ENCODE measurements at places on chromosomes 6 and 20.
A peak's percentile ranks its signal among the peaks of the same experiment; 100 is the strongest.

GRCh38 chr20:7358670-7359069 lies 581.6 kb downstream of the HAO1 start:
- DNase-seq: no peak

DNA sequence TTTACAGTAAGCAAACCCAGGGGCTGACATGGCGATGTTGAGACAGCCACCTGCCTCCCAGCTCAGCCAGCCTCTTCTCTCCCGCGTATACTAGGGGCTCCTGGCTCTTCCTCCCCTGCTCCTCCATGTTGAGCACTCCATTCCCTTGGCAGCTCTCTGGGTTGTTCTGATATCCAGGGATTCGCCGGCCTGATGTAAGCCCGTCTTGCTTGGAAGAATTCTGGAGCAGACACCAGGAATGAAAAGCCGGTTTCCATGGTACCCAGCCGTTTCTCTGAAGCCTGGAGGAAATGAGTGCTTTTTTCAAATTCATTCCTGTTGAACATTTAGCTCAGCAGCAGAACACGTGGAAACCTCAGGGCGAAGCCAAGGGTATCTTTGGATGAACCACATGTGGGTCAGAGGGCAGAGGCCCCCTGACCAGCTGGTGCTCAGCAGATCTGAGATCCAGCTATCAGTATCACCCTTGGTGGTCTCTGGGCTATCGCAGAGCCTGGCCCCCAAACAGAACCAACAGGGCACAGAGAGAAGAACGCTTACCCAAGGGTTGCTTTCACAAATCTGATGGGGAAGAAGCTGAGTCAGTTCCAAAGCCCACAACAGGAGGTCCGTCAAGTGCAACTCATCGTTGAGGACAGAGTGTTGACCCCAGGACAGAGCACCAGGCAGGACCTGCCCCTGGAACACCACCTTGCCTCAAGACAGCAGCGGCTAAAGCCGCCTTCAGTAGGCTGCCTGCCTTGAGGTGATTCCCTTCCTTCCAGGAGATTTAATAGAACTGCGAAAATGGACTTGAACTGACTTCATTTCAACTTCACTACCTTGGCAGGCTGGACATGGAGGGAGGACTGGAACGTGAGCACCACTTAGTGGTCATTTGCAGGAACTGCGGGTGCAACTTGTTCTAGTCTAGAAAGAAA lies 96.1 kb upstream of the RIN2 start:
- DNase-seq: peak; percentile 35

GRCh38 chr6:32972353-32973143 lies 4.2 kb downstream of the BRD2 start:
- no peak for DNase-seq

GRCh38 chr20:61784801-61785566 lies 280.7 kb downstream of the TAF4 start:
- no peak for DNase-seq

DNA sequence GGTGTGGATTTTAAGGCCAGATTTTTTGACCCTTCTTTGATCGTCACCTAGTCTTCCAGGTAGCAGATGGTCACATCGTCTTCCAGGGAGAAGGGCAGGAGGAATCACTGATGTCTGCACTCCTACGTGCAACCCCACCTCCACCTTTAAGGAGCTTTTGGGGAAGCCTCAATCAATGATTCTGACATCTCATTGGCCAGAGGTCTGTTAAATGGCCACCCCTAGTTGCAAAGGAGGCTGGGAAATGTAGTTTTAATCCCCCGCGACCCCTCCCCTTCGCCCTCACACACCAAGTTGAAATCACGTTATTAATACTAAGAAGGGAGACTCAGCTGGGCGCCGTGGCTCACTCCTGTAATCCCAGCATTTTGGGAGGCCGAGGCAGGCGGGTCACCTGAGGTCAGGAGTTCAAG lies 151.4 kb downstream of the BCAS1 start:
- no peak for DNase-seq

GRCh38 chr6:28349344-28349891 lies 329 bp upstream of the ZKSCAN3 start:
- DNase-seq: no peak

DNA sequence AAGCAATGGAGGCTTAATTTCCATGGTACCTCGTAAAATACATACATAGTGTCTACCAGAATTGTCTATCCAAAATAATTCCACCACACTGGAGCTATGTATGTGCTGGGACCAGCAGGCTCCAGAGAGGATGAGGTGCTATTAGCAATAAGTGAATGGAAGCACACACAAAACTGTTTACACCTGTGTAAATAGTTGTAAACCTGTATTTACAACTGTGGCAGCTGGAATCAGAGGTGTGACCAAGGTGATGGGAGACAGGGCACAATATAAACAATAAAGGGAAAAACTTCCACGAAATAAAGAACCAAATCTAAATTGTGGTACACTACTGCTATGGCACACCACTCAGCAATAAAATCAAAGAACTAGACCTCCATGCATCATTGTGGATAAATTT lies 14.4 kb downstream of the RARS2 start:
- DNase-seq: no peak

- no peak for DNase-seq
Observed at GRCh38 chr6:84448331-84448730, 220.9 kb upstream of the CEP162 start.

DNA sequence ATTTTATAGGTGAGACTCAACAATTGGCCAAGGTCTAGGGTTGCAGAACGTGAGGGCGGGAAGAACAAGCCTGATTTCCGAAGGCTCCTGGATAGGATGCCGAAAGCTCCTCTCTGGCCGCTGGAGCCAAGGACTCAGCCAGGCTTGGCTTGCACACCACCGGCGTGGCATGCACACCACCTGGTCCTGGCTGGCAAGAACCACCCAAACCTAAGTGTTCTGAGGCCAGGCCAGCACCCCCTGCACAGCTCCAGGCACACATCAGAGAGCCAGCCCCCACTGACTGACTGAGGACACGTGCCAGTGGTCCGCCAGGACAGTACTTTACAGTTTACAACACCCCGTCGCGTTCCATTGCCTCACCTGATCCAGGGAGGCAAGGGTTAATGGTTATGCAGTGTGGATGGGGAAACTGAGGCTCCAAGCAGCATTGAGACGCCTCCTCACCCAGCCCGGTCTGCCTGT lies 414 bp downstream of the TGM2 start:
- DNase-seq: no peak

DNA sequence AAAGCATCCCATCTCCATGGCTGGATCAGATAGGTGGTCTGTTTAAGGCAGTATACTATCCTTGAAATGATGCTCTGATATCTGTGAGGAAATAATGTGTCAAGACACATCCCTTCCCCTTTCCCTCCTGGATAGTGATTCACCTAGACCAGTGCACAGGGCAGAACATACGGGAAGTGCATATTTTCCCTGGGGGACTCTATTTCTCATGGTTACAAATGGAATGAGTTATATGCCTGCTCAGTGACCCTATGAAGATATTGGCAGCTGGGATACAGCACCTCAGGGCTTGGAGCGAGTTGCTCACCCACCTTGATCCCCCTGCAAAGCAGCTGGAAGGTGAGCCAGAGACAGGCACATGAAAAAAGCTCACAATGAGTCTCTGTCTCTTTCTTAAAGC lies 67.5 kb upstream of the PRL start:
- DNase-seq: no peak

DNA sequence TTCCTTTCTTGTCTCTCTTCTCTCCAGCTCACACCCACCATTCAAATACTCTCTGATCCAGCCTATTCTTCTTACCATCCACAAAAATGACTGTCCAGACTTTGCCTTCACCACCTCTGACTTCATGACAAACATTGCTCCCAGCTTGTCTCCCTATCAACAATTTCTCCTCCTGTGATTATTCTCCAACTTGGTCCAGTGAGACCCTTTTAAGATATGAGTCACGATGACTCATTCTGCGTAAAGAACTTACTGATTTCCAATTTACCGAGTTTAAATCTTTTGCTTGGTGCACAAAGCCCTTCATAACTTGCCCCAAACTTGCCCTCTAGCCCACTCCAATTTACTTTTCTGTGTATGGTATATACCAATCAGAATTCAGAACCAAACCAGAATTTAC lies 833.2 kb downstream of the MAFB start:
- peak; percentile 79 for DNase-seq

GRCh38 chr6:41505122-41506049 lies 40.8 kb upstream of the FOXP4 start:
- peak; percentile 85 for DNase-seq
